NCI-H1436 (cell line): ENCODE measurements at places on chromosomes 5 and 9.

DNA sequence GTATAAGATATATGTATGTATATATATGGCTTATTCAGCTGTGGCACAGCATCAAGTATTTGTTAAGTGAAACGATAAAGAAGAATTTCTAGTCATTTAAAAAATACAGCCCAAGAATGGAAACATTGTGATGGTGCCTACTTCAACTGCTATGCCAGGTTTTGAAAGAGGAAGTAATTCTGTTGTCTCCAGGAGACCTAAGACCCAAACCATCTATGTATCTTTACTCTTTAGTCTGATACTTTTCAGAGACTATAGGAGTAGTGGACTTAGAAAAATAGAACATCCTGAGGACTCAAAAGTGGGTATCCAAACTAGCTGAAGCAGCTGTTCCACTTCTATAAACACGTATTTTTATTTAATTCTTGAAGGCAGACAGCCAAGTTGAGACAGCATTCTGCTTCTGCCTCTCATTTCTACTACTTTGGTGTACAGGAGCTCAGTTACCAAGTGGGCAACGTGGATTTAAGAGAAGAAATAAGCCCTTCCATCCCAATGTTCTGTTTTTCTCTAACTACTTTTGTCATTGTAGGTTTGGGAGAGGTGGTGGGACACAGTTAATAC is 110.7 kb downstream of the RPS23 start:
- no peak for DNase-seq

DNA sequence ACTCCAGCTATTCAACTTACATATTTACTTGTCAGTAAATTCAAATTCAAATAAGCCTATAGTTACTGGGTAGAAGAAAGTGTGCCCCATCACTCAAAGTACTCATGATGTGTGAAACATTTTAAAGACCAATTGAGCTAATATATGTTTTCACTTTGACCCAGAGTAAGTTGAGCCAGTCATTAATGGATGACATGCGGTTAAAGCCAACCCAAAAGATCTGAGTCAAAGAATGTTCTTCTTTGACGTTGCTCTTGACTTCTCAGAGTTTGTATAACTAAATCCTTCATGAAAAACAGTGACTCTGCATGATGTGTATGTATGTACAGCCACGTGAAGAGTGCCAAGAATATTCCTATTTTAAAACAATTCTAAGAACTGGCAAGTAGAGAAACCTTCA is 237.4 kb downstream of the NR2F1-AS1 start:
- no peak for DNase-seq

DNA sequence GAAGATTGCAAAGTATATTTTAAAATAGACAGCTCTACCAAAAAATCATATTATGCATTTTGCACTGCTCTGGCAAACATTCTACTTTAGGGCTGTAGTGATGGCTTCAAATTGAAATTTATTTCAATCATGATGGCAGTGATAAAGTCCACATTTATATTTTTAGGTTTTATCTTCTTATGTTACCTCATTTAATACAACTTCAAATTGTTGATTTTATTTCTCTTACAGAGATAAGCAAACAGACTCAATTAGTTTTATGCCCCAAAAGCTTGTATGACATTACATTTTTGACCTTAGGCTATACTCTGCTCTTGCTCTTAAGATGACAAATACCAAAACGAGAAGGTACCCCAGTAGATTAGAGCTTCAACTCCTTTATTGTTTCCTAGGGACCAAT is 87.4 kb downstream of the CYLC2 start:
- no peak for DNase-seq

DNA sequence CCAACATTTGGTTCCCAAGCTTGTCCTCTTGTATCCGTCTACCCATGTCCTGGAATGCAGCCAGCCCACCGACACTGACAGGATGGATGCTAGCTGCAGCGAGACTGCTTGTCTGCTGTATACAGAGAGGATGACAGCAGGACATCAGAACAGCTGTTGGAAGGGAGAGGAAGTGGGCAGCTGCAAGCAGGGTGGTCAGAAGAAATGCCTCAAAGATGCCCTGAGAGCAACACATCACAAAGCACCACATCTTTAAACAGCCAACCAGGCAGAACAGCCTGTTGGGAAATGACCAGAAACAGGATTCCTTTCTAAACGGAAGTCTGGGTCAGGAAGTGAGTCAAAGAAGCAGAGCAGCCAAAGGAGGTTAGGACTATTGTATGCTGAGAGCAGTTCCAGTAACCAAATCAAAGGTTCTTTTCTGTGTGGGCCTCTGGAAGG is 219.1 kb downstream of the NDUFS4 start:
- no peak for DNase-seq

DNA sequence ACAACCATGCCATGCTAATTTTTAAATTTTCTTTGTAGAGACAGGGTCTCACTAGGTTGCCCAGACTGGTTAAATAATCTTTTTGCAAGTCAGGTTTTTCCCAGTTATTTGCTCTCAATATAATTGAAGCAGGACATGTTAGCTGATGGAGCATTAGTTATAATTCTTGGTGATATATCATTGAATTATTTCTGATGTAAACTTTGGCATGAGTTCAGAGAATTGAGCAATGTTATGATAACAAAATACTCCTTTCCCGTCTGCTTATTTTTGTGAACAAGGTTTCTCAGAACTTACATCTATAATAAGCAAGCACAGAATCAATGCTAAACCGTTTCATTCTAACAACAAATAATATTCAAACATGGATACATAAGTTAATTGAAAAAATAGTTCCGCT is 37.8 kb downstream of the BHMT start:
- no peak for DNase-seq

- no peak for DNase-seq
Measured at GRCh38 chr9:114847492-114848417, 41.9 kb upstream of the TNFSF15 start.

DNA sequence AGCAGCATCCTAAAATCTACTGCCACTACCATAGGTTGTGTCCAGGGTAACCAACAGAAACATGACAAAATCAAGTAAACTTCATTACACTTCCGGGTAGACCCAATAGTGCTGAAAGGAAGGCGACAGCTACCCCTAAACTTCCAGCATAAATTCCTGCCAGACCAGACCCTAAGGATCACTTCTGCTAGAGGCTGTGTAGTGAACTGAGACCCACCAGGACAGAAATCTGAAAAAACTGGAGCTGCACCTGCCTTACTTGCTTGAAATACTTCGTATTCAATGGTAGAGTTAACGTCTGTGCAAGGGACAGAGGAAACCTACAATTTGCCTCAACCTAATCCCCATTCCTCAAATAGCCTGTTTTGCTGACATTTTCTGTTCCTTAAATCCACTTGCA is 1.0 kb upstream of the SECISBP2 start:
- DNase-seq, result no peak

GRCh38 chr9:134765785-134766184 is 114.8 kb upstream of the FCN2 start:
- DNase-seq, result no peak

GRCh38 chr5:16866795-16867576 is 69.1 kb downstream of the MYO10 start:
- no peak for DNase-seq

DNA sequence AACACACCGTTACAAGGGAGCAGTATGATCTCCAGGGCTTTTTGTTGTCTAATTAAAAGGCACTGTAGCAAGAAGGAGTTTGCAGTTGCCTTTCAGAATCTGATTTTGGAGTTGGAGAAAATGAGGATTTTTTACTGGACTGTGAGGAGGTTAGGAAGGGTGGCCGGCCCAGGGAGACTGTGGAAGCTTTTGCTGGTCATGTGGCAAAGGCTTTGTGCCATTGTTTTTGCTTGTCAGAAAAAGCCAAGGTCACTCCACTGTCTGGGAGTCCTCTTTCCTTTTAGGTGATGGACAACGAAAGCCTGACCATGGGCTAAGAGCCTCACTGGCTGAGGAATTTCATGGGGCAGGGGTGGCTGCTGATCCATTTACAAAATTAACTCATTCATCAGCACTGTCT is 10.3 kb upstream of the WHRN start:
- no peak for DNase-seq

GRCh38 chr5:115409094-115409493 is 112.6 kb upstream of the CCDC112 start:
- no peak for DNase-seq

DNA sequence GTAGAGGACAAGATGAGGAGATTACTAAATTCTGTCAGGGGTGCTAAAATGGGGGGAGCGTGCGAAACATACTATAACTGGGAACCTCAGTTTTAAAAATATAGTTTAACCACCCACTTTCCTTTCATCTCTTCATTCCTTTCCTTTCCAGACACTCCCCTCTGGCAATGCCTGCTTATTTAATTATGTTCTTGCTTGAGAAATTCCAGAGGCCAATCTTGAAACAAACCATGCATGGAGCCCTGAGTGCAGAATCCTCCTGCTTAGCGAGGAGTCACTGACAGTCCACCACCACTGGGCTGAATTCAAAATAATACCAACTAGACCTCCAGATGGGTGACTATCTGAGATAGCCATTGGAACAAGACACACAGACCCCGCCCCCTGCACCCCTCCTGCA is 29.7 kb upstream of the C9orf72 start:
- DNase-seq, result no peak

DNA sequence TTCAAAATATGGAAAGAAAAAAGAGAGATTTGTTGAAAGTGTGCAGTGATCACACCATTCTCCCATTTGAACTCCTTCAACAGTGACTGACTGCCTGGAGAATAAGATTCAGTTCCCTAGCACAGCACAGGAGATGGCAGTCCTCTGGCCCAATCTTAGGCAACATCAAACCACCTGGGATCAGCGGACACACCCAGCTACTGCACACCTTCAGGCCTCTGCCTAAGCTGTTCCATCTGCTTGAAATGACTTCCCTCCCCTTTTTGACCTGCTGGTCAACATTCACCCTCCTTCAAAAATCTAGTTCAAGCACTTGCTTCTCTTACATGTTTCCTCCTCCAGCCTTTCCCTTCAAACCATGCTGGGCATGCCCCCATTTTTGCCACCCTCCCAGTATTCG is 4.5 kb downstream of the MAPK9 start:
- DNase-seq, result no peak

- DNase-seq, result no peak
Measured at GRCh38 chr5:137573376-137573775, 74.2 kb upstream of the SPOCK1 start.

DNA sequence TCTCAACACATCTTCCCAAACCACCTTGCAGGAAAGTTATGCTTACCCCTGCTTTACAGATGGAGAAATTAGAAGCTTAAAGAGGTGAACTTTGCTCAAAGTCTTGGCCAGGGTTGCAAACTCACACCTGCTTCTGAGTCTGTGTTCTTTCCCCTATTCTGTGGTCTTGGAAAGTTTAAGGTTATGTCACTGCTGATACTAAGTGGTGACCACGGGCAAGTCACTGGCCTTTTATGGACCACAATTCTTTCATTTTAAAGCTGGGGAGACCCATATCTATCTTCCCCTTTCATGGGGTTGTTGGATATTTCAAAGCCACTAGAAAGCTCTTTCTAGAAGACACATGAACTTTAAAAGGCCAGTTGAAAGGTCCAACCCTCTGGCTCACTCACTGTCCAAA is 95.4 kb upstream of the KLF4 start:
- no peak for DNase-seq

- no peak for DNase-seq
Measured at GRCh38 chr5:111313017-111313724, 89.0 kb downstream of the CAMK4 start.

- DNase-seq, result no peak
Measured at GRCh38 chr9:13266167-13266566, 13.3 kb downstream of the MPDZ start.

DNA sequence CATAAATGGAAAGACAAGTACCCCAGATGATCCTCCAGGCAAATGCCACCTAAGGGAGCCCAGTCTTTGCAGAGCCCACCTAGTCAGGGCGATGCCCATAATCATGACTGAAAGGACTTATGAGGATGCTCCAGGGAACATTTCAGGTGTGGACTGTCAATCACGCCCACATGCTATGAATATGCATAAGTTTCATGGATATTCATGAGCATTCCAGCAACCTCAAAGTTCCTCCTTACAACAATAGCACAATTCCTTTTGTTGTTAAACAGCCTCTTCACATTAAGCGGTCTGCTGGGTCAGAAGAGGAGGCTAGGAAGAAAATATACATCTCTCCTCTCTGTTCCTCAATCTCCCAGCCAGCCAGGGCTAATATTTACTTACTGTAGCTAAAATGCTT is 161.6 kb downstream of the C5orf15 start:
- no peak for DNase-seq

- DNase-seq, result no peak
Measured at GRCh38 chr9:21833090-21833801, 30.8 kb downstream of the MTAP start.

- no peak for DNase-seq
Measured at GRCh38 chr5:83404182-83404716, 67.3 kb upstream of the VCAN start.

GRCh38 chr9:136399176-136400037 is 563 bp downstream of the SNAPC4 start:
- no peak for DNase-seq

- no peak for DNase-seq
Measured at GRCh38 chr5:156593546-156593945, 256.5 kb upstream of the PPP1R2B start.

DNA sequence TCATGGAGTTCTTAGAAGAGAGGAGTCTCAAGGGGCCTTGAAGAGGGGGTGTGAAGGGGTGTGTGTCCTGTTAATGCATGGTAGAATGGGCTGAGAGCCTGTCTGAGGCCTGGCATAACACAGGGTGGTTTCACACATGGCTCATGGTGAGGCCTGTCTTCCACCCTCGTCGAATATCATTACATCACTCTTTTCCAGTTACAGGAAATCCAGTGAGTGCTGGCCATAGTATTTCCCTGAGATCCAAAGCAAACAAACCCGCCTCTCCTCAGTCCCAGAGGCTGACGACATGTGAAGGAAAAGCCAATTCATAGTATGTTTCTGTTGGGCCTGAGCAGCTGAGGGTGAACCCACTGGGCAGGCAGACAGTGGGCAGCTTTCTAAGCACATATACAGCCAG is 159.4 kb upstream of the NR3C1 start:
- DNase-seq, result no peak

- DNase-seq, result no peak
Measured at GRCh38 chr9:79610791-79611614, 39.2 kb downstream of the TLE4 start.

DNA sequence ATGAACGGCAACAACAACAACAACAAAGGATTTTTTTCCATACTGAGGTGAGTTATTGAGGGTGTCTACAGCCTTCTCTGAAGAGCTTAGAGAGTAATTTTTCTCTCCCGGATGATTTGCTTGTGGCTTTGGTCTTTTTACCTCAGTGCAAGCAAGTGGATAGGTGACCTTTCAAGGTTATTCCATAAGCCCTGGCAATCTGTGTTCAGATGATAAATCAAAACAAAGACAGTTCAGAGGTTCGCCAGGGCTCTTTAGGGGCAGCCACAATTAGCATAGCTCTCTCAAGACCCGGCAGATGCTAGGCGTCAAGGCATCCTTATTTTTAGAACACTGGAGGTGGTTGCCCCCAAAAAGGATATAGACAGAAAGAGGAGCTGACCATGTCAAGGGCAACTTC is 417.9 kb upstream of the C9orf72 start:
- no peak for DNase-seq

GRCh38 chr9:83327750-83328622 is 210.2 kb downstream of the FRMD3 start:
- DNase-seq, result no peak

GRCh38 chr9:132898051-132898450 is 19.4 kb downstream of the SPACA9 start:
- DNase-seq, result no peak
